ENCODE measurements at places on chromosomes 7 and 10. TPM values are rescaled to one million over a fixed set of nuclear protein-coding genes. Genes with fewer than 3 reads are reported as not detected.

Gene MSMB
- not detected for total RNA-seq

GRCh38 chr10:48792687-48793096 is 108.0 kb downstream of the WDFY4 start:
- H3K4me3 ChIP-seq = no peak overlapping the region
- DNase-seq = no peak
- H3K27me3 ChIP-seq = no peaks in the 10 kb centered on the region
- H3K27ac ChIP-seq = no peak overlapping the region

- no peak overlapping the region for H3K4me3 ChIP-seq
- peaks cover 17% of the 10 kb centered on the region for H3K36me3 ChIP-seq
- no peaks in the 10 kb centered on the region for H3K27me3 ChIP-seq
- no peak for DNase-seq
- H3K4me1 ChIP-seq = peaks cover 76% of the 10 kb centered on the region
- H3K27ac ChIP-seq = peak overlapping the region; percentile 84
These were observed 3.4 kb upstream of the CLDN15 start for GRCh38 chr7:101241015-101241363.

DNA sequence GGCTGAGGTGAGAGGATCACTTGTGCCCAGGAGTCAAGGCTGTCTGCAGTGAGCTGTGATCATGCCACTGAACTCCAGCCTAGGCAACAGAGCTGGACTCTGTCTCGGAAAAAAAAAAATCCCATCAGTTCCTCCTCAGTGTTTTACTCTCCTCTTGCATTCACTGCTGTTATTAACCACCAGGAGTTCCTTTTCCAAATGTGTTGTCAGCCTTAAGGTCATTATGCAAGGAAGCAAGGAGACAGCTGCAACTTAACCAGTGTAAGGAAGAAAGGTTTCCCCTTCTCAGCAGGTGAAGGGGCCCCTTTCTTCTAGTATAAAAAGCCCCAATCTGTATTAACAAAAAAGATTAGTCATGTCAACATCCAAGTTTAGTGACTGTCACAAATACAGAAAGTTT is 86.6 kb upstream of the LEP start:
- no peak overlapping the region for H3K4me3 ChIP-seq
- no peaks in the 10 kb centered on the region for H3K4me1 ChIP-seq
- DNase-seq = no peak

GRCh38 chr7:98990356-98990755 is 112.0 kb downstream of the TRRAP start:
- no peak overlapping the region for H3K27ac ChIP-seq
- peaks cover 97% of the 10 kb centered on the region for H3K36me3 ChIP-seq
- H3K4me3 ChIP-seq = no peak overlapping the region
- no peak for DNase-seq
- H3K4me1 ChIP-seq = no peaks in the 10 kb centered on the region

DNA sequence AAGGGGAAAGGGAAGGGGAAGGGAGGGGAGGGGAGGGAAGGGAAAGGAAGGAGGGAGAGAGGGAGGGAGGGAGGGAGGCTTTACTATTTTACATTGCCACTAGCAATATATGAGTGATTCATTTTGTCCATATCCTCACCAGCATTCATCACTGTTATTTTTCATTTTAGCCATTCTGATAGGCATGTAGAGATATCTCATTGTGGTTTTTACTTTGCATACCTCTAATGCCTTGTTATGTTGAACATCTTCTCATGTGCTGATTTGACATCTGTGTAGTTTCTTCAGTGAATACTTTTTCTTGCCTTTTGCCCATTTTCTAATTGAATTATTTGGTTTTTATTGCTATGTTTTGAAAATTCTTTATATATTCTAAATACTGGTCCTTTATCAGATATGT is 52.7 kb downstream of the GCC1 start:
- DNase-seq = no peak
- no peaks in the 10 kb centered on the region for H3K4me1 ChIP-seq
- H3K27me3 ChIP-seq = no peaks in the 10 kb centered on the region
- no peak overlapping the region for H3K27ac ChIP-seq

Data from vagina (tissue), 2 donors.